ENCODE measurements at places on chromosomes 3 and 15.

DNA sequence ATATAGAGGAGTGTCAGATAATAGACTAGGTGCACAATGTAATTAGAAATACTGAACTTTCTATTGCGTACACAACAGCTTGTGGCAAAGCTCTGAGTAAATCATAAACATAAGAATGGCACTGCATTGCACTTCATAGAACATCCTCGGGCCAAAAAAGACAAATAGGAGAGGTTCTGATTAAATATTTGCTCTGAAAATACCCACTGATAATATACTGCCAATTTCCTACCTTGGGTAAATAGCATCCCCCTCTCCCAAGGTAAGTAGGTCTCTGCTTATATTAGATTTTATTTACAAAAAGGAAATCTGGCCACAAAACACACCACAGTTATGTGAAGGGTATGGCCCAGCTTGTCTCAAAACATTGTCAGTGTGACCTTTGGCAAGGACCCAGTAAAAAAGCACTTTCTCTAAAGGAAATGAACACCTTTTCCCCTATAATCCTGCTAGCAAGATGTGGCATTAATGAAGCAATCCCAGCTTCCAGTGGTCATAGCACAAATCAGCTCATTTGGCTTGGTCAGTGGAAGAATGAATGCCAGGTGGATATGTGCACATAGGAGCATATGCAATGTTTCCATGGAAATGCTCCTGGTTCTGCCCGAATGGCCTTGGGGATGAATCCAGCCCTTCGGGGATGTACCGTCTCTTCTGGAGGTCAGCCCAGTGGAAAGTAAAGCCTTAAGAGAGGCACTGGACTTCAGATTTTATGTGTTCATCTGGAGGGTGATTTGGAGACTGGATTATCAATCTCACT lies 315.9 kb downstream of the LSAMP start:
- no peak for DNase-seq

DNA sequence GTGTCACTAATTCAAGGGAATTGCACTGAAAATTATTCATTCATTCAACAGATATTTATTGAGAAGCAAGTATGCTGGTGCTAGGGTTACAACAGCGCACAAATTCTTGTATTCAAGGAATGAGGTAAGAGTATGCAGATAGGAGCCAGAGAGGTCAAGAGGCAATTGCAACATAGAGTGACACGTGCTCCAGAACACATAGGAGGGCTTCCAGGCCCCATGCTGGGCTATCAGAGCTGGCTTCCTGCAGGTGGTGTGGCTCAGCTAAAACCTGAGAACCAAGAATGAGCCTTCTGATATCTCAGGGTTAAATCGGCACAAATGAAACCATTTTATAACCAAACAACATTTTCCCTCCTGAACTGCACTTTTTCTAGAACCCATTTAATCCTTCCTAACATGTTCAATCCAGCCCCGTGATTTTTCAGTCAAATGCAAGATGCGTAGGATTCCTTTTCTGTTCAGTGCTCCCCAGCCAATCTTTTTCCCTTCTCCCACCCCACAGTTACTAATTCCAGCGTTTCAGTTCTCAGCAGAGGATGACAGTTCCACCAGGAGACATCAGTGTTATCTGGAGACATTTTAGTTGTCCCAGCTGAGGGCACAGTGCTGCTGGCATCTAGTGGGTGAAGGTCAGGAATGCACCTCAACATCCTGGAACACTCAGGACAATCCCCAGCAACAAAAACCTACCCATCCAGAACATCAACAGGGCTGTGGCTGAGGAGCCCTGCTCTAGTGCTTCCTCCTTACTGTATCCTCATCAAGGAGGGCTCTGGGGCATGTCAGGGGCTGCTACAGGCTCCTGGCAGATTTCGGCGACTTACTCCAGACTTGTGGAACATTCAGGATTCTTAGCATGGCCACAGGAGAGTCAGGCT lies 13.1 kb downstream of the CCR5AS start:
- DNase-seq = peak; percentile 82

- DNase-seq = no peak
These were observed 86.7 kb downstream of the VGLL4 start for GRCh38 chr3:11556851-11557644.

GRCh38 chr3:19899264-19899663 lies 34.8 kb downstream of the EFHB start:
- DNase-seq = no peak

GRCh38 chr15:86231864-86232721 lies 152.4 kb downstream of the AGBL1 start:
- peak; percentile 5 for DNase-seq

GRCh38 chr3:39068556-39068955 lies 16.7 kb downstream of the WDR48 start:
- DNase-seq = no peak

DNA sequence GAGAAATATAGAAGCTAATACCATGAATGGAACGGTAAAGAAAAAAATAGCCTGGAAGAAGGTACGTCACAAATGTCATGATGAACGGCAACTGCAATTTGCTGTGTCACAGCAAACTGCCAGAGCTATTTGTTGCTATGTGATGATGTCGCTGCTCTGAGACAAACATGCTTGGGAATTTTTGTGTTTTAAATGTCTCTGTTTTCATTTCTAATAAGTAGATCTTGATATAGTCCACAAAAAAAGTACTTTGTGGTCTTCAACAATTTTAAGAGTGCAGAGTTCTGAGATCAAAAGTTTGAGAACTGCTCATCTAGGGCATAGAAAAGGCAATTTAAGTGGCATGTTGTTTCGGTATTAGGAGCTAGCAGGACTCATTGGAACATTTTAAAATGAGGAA lies 4.3 kb upstream of the NR1D2 start:
- no peak for DNase-seq

GRCh38 chr3:196774191-196774820 lies 34.6 kb downstream of the PAK2 start:
- DNase-seq = no peak

- no peak for DNase-seq
These were observed 279.8 kb downstream of the FOXP1 start for GRCh38 chr3:71303627-71304200.

GRCh38 chr3:56787784-56788256 lies 13.9 kb downstream of the ARHGEF3 start:
- DNase-seq = no peak

DNA sequence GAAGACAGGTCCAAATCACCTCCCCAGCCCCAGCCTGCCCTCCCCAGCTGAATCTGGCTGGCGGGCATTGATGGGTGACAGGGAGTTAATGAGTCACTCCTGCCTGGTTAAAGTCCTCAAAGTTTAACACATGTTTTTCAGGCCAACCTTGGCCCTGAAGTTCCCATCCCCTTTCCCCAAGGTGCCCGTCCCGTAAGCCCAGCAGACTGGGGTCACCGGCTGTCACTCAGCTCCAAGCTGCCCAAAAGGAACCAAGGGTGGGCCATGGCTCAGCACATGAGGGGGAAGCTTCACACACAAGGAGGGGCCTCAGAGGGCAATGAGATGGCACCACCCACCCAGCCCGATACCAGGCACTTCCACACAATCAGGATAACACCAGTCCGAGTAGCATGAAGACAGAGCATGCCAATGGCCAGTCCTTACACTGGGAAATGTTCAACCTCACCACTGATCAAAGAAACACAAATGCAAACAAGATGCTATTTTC lies 10.2 kb upstream of the KLF15 start:
- no peak for DNase-seq

DNA sequence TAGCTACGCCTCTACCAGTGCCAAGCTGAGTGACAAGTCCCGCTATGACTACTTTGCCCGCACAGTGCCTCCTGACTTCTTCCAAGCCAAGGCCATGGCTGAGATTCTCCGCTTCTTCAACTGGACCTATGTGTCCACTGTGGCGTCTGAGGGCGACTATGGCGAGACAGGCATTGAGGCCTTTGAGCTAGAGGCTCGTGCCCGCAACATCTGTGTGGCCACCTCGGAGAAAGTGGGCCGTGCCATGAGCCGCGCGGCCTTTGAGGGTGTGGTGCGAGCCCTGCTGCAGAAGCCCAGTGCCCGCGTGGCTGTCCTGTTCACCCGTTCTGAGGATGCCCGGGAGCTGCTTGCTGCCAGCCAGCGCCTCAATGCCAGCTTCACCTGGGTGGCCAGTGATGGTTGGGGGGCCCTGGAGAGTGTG lies 5.7 kb downstream of the GRM2 start:
- DNase-seq = no peak

DNA sequence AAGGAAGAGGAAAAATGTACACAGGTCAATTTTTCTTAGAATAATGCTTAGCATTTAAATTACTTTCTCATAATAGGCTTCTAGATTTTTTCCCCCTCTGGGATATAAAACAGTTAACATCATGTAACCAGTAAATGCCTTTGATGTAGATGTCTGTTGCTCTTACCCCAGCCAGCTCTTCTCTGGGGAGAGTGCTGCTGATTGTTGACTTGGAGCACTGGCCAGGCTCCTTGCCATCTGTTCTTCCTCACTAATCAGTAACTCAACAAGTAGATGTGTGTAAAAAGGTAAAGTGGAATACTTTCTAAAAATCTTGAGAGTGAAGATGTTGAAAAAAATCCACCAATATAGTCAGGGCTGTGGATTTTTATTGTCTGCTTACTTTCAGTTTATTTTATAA lies 42.2 kb downstream of the RIOX2 start:
- no peak for DNase-seq

- no peak for DNase-seq
These were observed 46.5 kb upstream of the FSTL1 start for GRCh38 chr3:120497336-120497735.

DNA sequence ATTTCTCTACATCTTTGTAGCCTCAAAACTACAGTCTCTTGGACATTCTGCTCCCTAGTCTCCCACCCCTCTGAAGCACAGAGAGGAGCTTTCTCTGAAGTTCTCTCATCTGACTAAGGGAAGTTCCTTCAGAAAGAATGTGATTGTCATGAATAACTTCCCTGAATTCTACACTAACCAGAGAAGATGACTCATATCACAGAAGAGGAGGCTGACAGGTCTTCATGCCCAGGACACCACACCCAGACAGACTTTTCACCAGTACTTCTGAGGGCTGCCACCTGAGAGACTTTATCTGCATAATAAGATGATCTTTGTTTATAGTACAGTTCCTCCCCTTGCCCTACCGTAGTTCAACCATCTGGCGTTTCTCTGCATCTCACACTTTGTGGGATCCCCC lies 52.8 kb downstream of the CDIN1 start:
- no peak for DNase-seq

- no peak for DNase-seq
These were observed 44.1 kb upstream of the TJP1 start for GRCh38 chr15:29866337-29866736.

GRCh38 chr3:119347036-119347435 lies 52.9 kb downstream of the ARHGAP31 start:
- no peak for DNase-seq

DNA sequence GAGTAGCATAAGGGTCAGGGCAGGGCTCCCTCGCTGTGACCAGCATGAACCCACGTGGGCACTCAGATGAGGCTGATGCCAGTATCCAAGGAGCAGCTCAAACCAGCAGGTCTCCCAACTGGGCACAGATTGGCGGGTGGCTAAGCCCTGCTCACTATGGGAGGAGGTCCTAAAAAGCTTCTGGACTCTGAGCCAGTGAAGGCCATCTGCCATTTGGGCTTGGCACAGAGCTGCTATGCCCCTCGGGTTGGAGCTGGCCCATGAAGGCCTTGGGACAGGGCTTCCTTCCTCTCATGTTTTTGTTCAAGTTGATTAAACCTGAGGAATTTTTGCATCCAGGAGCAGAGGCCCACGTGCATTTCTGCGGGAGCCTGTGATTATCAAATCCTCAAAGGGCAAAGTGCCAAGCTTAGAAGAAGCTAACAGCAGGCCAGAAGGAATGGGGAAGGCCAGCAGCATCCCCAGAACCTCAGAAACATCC lies 4.3 kb upstream of the STRA6 start:
- no peak for DNase-seq

- no peak for DNase-seq
These were observed 22.7 kb upstream of the CHL1 start for GRCh38 chr3:173886-174285.

DNA sequence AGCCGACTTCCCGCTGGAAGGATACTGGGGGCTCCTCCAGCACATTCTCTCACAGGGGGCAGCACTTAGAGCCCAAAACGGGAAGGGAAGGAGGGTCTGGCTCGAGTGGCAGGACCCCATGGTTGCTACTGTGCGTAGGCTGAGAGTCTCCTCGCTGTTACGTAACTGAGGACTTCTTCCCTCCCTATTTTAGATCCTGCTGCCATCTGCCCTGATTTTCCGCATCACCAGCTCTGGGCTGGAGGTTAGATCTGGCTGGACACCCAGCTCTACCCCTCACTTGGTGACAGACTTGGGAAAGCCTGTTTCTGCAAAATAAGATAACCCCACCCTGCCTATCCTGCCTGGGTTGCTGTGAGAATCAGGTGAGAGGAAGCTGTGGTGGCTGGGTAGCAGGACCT lies 47.7 kb downstream of the BDH1 start:
- no peak for DNase-seq

GRCh38 chr15:49178497-49178896 lies 8.4 kb downstream of the GALK2 start:
- DNase-seq = no peak

DNA sequence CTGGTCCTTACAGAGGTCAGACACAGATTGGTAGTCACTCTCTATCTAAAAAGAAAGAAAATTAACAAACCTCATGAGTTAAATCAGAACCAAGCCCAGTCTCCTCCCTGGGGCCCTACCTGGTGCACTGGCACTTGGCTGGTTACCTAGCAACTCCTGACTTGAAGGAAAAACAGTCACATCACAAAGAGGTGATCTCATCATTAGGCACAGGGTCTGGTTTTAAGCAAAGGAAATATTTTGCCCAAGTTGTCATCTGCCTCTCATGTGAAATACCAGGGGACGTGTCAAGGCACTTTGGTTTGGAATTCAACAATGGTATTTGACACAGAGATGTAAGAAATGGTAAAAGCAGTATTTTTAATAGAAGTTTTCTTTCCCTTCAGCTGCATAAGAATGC lies 47.7 kb upstream of the FMN1 start:
- no peak for DNase-seq

DNA sequence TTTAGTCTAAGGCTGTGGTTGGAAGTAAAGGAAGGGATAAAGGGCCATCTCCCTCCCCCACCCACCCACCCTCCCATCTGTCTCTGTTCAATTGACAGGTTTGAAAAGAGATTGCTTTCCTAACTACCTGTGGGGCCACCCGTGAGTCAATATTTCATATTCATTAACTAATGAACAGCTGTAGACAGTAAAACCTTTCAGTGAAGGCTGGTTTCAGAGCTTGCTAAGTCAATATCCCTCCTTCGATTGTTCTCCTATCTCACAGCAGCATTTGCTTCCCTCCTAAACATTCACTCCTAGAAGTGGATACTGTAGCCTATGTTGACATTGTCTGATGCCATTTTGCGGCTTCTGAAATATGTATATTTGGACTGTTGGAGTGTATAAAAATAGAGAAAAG lies 85.9 kb upstream of the SYNPR start:
- no peak for DNase-seq

Measured in putamen (tissue), 1 donor.